Renal cortex interstitium (tissue), 15 donors: ENCODE measurements at places on chromosomes 1 and 21. TPM values are rescaled to one million over a fixed set of nuclear protein-coding genes. Genes with fewer than 3 reads are reported as not detected.

Gene TBX19
- polyA plus RNA-seq, result 3.8 TPM

Gene LY9
- 0.11 TPM for polyA plus RNA-seq

Gene GUCA2A
- not detected for polyA plus RNA-seq

Gene TDRD10
- 0.93 TPM for polyA plus RNA-seq

Gene IFI16
- polyA plus RNA-seq, result 49.3 TPM

Gene IGSF9
- 12.7 TPM for polyA plus RNA-seq

Gene KCND3
- 1.5 TPM for polyA plus RNA-seq

Gene GPR25
- 0.09 TPM for polyA plus RNA-seq

Gene ELOVL1
- polyA plus RNA-seq, result 83.9 TPM

Gene HAPLN2
- polyA plus RNA-seq, result 0.67 TPM

Gene ITSN1
- 42.9 TPM for polyA plus RNA-seq

Gene TMPRSS15
- 0.30 TPM for polyA plus RNA-seq

Gene PADI2
- polyA plus RNA-seq, result 2.6 TPM

Gene SPTA1
- 1.1 TPM for polyA plus RNA-seq

Gene DDAH1
- polyA plus RNA-seq, result 131 TPM

Gene ACADM
- polyA plus RNA-seq, result 97.9 TPM

Gene TLR5
- 5.1 TPM for polyA plus RNA-seq

Gene NUDT4B
- polyA plus RNA-seq, result 0.82 TPM

Gene CHIA
- not detected for polyA plus RNA-seq

Gene LEMD1
- 3.5 TPM for polyA plus RNA-seq

Gene CDC42BPA
- 40.5 TPM for polyA plus RNA-seq

Gene WASF2
- 135 TPM for polyA plus RNA-seq
